ENCODE measurements at places on chromosomes 3 and 15. TPM values are rescaled to one million over a fixed set of nuclear protein-coding genes. Genes with fewer than 3 reads are reported as not detected.
A peak's percentile ranks its signal among the peaks of the same experiment; 100 is the strongest.

DNA sequence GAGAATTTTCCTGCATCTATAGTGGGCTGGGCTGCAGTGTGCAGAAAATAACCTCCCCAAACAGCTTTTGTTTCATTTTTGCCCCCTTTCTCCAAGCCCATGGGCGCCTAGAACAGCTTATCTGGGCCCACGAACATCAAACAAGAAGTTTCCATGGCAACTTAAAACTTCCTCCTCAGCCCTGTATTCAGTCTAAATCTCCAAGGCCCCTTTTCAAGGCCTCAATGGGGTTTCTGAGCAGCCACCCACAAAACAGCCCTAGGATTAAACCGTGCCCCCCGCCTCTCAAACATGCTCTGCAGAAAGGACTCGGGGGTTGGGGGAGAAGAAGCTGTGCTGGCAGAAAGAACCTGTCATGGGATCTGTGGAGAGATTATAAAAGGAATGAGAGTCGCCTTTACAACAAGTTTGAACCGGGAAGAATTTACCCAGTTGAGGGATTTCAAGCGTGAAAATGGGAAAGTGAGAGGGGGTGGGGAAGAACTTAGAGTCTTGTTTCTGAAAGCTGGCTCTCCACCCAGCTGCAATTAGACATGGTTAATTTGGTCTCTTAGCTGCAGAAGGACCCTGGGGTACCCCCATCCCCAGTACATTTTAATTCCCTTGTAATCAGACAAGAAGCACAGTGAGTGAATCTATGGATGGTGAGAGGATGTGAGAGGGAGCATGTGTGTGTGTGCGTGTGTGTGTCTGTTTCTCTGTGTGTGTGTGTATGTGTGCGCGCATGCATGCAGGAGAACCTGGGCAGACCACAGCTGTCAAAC, 4.3 kb upstream of the FAM107A start:
- H3K4me1 ChIP-seq: peaks cover 15% of the 10 kb centered on the region
- no peak for DNase-seq
- H3K27ac ChIP-seq: no peak overlapping the region
- peaks cover 4% of the 10 kb centered on the region for H3K27me3 ChIP-seq

GRCh38 chr3:16797831-16798230, 86.9 kb upstream of the PLCL2 start:
- H3K27ac ChIP-seq: no peak overlapping the region
- no peak for DNase-seq
- H3K36me3 ChIP-seq: no peaks in the 10 kb centered on the region
- H3K4me1 ChIP-seq: peaks cover 8% of the 10 kb centered on the region
- no peak overlapping the region for H3K4me3 ChIP-seq

- no peaks in the 10 kb centered on the region for H3K27me3 ChIP-seq
- no peak overlapping the region for H3K4me3 ChIP-seq
- DNase-seq: no peak
- no peaks in the 10 kb centered on the region for H3K36me3 ChIP-seq
- no peak overlapping the region for H3K27ac ChIP-seq
Measured at GRCh38 chr3:27905625-27906024, 183.5 kb upstream of the EOMES start.

DNA sequence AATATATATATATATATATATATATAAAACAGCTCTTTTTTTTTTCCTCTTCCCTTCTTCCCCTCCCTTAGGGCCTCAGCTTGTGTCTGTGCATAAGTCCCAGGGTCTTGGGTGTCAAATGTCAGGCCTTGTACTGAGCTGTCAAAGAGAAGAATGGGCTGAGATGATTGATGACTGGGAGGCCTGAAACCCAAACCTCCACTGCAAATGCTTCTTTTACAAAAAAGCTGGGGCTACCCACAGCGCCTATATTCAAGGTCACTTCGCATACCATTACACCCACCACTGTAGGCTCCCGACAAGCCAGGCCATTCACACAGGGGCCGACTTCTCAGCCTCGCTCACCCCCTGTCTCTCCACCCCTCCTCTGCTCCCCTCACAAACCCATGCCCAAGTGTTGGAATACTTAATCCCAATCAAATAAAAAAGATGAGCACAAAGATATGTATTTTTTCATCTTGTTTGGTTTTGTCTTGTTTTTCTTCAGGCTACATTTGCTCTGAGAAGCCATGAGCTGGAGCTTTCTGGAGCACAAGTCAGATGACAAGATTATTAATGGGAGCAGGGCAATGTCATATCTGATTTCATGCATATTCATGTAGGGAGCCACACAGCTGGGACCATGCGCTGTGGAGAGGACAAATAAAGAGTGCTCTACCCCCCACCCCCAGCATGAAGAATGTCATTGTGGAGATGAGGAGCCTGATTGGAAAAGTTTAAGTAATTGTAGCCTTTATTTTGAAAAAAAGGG, 614.4 kb upstream of the NR2F2 start:
- no peak overlapping the region for H3K4me3 ChIP-seq
- H3K36me3 ChIP-seq: no peaks in the 10 kb centered on the region
- H3K27ac ChIP-seq: no peak overlapping the region
- no peaks in the 10 kb centered on the region for H3K4me1 ChIP-seq
- DNase-seq: no peak

- no peak for DNase-seq
- H3K4me1 ChIP-seq: no peaks in the 10 kb centered on the region
- no peak overlapping the region for H3K27ac ChIP-seq
- H3K4me3 ChIP-seq: no peak overlapping the region
Measured at GRCh38 chr3:166405465-166405864, 568.2 kb upstream of the BCHE start.

GRCh38 chr3:95037927-95038326, 975.1 kb downstream of the NSUN3 start:
- H3K27ac ChIP-seq: no peak overlapping the region
- H3K4me3 ChIP-seq: no peak overlapping the region
- no peaks in the 10 kb centered on the region for H3K36me3 ChIP-seq
- H3K27me3 ChIP-seq: no peaks in the 10 kb centered on the region
- DNase-seq: no peak
- H3K4me1 ChIP-seq: no peaks in the 10 kb centered on the region

DNA sequence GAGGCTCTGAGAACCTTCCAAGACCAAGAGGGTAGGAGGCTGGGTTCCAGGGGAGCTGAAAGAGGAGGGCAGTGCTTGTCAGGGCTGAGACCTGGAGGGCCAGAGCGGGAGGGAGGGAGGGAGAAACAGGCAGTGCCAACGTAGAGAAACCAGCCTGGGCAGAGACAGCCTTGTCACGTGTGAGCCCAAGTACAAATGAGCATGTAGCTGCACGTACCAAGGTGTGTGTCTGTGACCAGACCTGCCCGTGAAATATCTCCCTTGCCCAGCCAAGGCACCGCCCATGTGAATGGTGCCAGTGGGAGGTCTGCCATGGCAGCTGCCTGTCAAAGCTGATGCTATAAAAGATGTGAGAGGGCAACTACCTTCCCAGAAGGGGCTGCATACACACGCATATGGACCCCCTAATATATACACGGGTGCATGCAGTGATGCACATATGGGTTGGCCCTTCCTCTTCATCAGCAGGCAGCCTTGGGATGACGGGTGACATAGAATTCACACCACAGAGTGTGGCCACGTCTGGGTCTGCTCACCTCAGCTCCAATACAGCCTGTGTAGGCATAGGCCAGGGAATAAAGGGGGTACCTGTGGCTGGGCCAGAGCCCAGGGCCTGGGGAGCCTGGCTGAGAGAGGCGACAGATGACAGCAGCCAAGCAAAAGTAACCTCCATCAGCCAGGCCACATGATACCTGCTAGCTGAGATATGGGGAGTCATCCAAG, 7.8 kb upstream of the CTDSPL start:
- no peaks in the 10 kb centered on the region for H3K36me3 ChIP-seq
- no peak for DNase-seq
- no peak overlapping the region for H3K27ac ChIP-seq
- no peaks in the 10 kb centered on the region for H3K27me3 ChIP-seq

GRCh38 chr3:189167027-189167766, 4.6 kb upstream of the TPRG1 start:
- H3K27me3 ChIP-seq: no peaks in the 10 kb centered on the region
- no peak overlapping the region for H3K4me3 ChIP-seq
- H3K4me1 ChIP-seq: no peaks in the 10 kb centered on the region
- no peaks in the 10 kb centered on the region for H3K36me3 ChIP-seq
- H3K27ac ChIP-seq: peak overlapping the region; percentile 67

- H3K4me3 ChIP-seq: no peak overlapping the region
- no peak overlapping the region for H3K27ac ChIP-seq
- no peaks in the 10 kb centered on the region for H3K27me3 ChIP-seq
- H3K36me3 ChIP-seq: no peaks in the 10 kb centered on the region
- peaks cover 2% of the 10 kb centered on the region for H3K4me1 ChIP-seq
Measured at GRCh38 chr3:171815973-171816595, 5.8 kb upstream of the PLD1 start.

The GOLGA8H gene
- 0.67 TPM for total RNA-seq

The CHRNA7 gene
- 0.75 TPM for total RNA-seq

The MESP2 gene
- not detected for total RNA-seq

All from upper lobe of right lung (tissue), 1 donor.